Glutamatergic neuron (in vitro differentiated cells): ENCODE measurements at places on chromosomes 4 and X. TPM values are rescaled to one million over a fixed set of nuclear protein-coding genes. Genes with fewer than 3 reads are reported as not detected.
A peak's percentile ranks its signal among the peaks of the same experiment; 100 is the strongest.

DNA sequence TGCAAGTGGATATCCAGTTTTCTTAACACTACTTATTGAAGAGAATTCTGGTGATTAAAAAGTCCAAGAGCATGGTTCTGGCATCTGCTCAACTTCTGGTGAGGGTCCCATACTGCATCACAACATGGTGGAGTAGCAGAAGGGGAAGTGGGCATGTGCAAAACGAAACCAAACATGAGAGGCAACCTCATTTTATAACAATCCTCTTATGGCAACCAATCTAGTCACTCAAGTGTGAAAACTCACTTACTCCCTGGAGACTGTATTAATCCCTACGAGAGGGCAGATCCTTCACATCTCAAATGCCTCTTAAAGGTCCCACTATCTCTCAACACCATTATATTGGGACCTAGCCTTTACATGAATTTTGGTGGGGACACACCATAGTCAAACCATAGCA, 55.4 kb upstream of the TRO start:
- no peaks in the 10 kb centered on the region for H3K36me3 ChIP-seq
- no peaks in the 10 kb centered on the region for H3K27me3 ChIP-seq
- DNase-seq, result no peak

- H3K27ac ChIP-seq, result no peak overlapping the region
- no peaks in the 10 kb centered on the region for H3K4me1 ChIP-seq
- no peaks in the 10 kb centered on the region for H3K36me3 ChIP-seq
- H3K27me3 ChIP-seq, result peaks cover 2% of the 10 kb centered on the region
Observed at GRCh38 chr4:74237425-74237966, 70.8 kb upstream of the EPGN start.

DNA sequence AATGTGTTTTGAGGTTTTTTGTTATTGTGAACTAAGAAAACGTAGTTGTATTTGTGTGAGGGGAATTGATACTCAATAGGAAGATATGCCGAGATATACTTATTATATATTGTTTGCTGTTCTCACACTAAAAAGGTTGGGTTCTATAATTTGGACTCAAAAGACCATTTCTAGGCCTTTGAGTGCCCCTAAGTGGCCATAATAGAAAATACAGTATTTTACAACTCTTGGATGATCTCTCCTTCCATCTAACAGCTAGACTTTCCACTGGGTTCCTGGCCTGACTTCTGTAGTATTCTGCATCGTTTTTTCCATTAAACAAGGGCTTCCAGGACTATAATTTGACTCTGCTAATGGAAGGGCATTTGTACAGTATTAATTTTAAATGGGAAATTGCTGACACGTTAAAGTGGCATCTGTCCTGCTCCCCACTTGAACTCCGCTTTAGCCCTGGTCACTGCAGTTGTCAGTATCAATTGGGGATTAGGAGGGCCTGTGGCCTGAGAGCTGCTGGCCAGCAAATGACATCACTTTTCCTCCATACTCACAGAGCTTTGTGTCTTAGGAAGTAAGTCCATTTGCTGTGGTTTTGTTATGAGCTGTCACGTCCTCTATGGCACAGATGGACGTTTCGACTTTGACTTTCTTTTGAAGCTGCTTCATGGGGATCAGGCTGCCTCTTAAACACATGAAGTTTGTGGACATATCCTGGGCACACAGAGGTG, 176.9 kb downstream of the SLIT2 start:
- H3K4me3 ChIP-seq, result no peak overlapping the region
- DNase-seq, result no peak
- no peaks in the 10 kb centered on the region for H3K36me3 ChIP-seq
- H3K4me1 ChIP-seq, result peaks cover 4% of the 10 kb centered on the region

DNA sequence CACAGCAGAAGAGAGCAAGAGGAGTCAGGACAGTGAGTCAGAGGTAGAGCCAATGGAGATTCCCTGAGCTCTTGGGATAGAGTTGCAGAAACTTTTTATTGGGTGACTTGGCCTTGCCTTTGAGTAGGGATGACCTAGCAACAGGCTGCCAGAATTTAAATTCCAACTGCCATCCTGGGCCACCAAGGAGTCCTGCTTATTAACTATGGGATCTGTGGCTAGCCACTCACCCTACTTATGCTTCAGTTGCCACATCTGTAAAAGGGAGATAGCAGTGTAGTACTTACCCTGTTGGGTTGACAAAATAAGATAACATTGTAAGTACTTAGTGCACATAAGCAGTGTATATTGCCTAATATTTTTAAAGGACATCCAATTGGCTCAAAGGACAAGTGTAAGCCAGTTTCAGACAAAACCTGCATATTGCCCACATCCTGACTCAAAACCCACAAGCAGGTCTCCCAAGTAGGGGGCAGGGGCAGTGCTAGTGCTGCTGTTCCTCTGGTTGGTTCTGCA, 43.5 kb upstream of the TMEM164 start:
- DNase-seq, result no peak
- no peaks in the 10 kb centered on the region for H3K27me3 ChIP-seq
- H3K36me3 ChIP-seq, result no peaks in the 10 kb centered on the region
- H3K4me1 ChIP-seq, result no peaks in the 10 kb centered on the region

DNA sequence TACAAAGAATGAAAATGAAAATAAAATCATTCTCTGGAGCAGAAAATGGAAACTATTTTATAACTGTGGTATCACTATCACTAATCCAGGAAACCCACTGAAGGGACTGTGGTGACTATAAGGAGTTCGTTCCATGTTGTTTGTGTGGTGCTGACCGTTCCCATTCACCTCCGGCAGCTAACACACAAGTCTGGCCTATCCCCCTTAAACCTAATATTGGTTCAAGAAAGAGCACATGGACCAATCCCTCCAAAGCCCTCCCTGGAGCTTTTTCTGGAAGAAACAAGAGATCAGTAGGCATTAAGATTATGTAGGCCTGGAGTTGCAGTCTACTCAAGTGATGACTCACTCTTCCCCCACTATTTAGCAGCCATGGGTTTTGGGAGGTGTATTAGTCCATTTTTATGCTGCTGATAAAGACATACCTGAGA, 25.9 kb upstream of the FAM241A start:
- no peaks in the 10 kb centered on the region for H3K36me3 ChIP-seq
- no peak overlapping the region for H3K4me3 ChIP-seq
- peaks cover 11% of the 10 kb centered on the region for H3K4me1 ChIP-seq
- no peak for DNase-seq
- no peaks in the 10 kb centered on the region for H3K27me3 ChIP-seq

DNA sequence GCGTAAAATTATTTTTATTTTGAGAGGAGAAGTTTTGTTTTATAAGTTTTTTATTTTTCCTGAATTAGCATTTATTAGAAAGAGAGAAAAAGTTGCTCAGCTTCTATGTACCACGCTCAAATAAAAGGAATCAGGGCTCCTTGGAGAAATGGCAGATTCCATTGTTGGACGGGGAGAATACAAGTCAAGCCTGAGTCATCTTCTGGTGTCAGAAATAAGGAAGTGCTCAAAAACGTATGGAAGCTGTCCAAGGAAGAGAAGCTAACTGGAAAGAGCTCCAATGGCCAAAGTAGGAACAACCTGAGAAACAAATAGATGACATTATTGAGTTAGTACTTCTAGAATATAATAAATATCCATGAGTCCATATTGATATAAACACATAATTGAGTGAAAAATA, 89.3 kb upstream of the NEIL3 start:
- H3K4me1 ChIP-seq, result no peaks in the 10 kb centered on the region
- peaks cover 1% of the 10 kb centered on the region for H3K27me3 ChIP-seq
- DNase-seq, result no peak
- no peak overlapping the region for H3K27ac ChIP-seq

GRCh38 chr4:92599044-92599443, 295.3 kb downstream of the GRID2 start:
- no peaks in the 10 kb centered on the region for H3K4me1 ChIP-seq
- no peak overlapping the region for H3K27ac ChIP-seq
- no peaks in the 10 kb centered on the region for H3K36me3 ChIP-seq
- no peak overlapping the region for H3K4me3 ChIP-seq
- no peaks in the 10 kb centered on the region for H3K27me3 ChIP-seq

- no peaks in the 10 kb centered on the region for H3K27me3 ChIP-seq
- H3K4me1 ChIP-seq, result no peaks in the 10 kb centered on the region
Observed at GRCh38 chr4:96009427-96010119, 169.7 kb downstream of the PDHA2 start.

GRCh38 chrX:41085878-41086626, 807 bp downstream of the USP9X start:
- H3K4me3 ChIP-seq, result peak overlapping the region; percentile 95
- peak; percentile 39 for DNase-seq
- peaks cover 11% of the 10 kb centered on the region for H3K4me1 ChIP-seq

- H3K27me3 ChIP-seq, result no peaks in the 10 kb centered on the region
- no peaks in the 10 kb centered on the region for H3K4me1 ChIP-seq
- no peak overlapping the region for H3K27ac ChIP-seq
Observed at GRCh38 chrX:42976746-42977366, 198.9 kb upstream of the PPP1R2C start.

DNA sequence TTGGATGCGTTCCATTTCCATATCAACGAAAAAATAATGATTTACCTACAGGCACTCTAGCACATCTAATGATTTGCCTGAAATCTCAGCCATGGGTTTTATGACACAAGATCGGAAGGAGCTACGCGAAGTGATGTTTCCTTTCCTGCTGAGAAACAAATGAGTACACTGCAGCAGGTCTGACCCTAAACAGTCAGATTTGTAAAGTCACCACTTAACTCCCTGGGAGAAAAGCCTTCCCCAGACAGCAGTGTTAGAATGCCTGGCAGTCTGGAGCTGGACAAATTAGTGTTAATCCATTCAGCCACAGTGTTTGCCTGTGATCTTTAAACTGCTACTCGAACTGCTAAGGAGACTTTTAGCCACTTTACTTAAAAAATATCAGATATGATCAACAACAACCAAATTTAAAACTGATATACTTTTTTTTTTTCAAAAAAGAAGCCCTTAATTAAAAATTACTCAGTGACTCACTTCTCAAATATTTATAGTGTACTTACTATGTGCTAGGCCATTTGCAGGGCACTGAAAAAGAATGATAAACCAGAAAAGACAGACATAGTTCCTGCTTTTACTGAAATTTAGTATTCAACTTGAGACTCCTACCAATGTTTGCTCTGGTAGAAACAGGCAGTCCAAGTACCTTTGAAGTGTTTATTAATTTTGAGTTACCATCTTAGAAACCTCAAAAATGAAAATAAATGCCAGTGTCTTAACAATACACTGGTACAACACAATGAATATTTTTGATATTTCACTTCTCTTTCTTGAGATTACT, 104.5 kb downstream of the SHISA3 start:
- no peak overlapping the region for H3K27ac ChIP-seq
- peaks cover 14% of the 10 kb centered on the region for H3K36me3 ChIP-seq
- DNase-seq, result no peak
- H3K4me3 ChIP-seq, result no peak overlapping the region
- H3K4me1 ChIP-seq, result peaks cover 5% of the 10 kb centered on the region

- H3K27ac ChIP-seq, result no peak overlapping the region
- H3K4me3 ChIP-seq, result no peak overlapping the region
- DNase-seq, result no peak
- H3K4me1 ChIP-seq, result peaks cover 12% of the 10 kb centered on the region
- peaks cover 10% of the 10 kb centered on the region for H3K27me3 ChIP-seq
- no peaks in the 10 kb centered on the region for H3K36me3 ChIP-seq
Observed at GRCh38 chr4:2809610-2810180, 16.8 kb downstream of the SH3BP2 start.

- H3K4me1 ChIP-seq, result no peaks in the 10 kb centered on the region
- no peak for DNase-seq
- peaks cover 5% of the 10 kb centered on the region for H3K27me3 ChIP-seq
- no peak overlapping the region for H3K27ac ChIP-seq
Observed at GRCh38 chr4:40243386-40243948, 46.6 kb downstream of the RHOH start.

DNA sequence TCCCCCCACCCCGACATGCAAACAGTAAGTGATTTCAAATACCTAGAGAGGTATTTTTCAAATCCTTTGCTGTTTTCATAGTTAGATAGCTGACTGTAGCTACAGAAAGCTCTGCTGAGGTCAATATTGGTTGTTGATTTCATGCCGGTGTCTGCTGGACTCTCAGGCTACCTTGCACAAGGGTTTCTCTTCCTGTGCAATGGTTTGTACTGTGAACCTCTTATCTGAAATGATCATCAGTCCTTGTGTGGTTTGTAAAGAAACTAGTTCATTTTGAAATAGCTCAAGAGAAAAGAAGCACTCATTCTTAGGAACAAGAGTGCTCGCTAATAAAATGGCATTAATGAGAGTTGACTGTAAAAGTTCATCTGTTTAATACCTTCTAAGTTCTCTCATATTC, 2.1 kb downstream of the MTM1 start:
- no peak for DNase-seq
- no peaks in the 10 kb centered on the region for H3K36me3 ChIP-seq
- no peak overlapping the region for H3K27ac ChIP-seq
- no peak overlapping the region for H3K4me3 ChIP-seq
- H3K27me3 ChIP-seq, result no peaks in the 10 kb centered on the region

- no peak overlapping the region for H3K27ac ChIP-seq
- no peaks in the 10 kb centered on the region for H3K4me1 ChIP-seq
- no peaks in the 10 kb centered on the region for H3K36me3 ChIP-seq
- no peak for DNase-seq
- H3K27me3 ChIP-seq, result no peaks in the 10 kb centered on the region
- H3K4me3 ChIP-seq, result no peak overlapping the region
Observed at GRCh38 chr4:46146993-46147392, 23.1 kb upstream of the GABRG1 start.

GRCh38 chr4:181971411-181971810, 271.8 kb upstream of the TENM3 start:
- H3K27me3 ChIP-seq, result peaks cover 7% of the 10 kb centered on the region
- H3K4me3 ChIP-seq, result no peak overlapping the region
- no peak overlapping the region for H3K27ac ChIP-seq

GRCh38 chrX:39602195-39602594, 495.6 kb downstream of the BCOR start:
- H3K4me1 ChIP-seq, result peaks cover 13% of the 10 kb centered on the region
- H3K4me3 ChIP-seq, result peak overlapping the region; percentile 5
- peaks cover 3% of the 10 kb centered on the region for H3K27me3 ChIP-seq
- no peak for DNase-seq
- H3K27ac ChIP-seq, result peak overlapping the region; percentile 38

DNA sequence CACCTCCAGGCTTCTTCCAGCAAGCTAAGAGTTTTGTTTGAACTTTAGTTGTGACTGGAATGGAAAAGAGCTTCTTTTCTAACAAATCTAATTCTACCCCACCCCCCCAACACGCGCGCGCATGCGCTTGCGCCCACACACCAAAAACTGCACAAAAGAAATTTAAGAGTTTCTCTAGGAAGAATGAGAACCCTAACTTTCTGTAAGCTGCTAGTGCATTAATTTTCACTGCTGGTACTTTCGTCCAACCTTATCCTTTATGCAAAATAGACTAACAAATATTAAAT, 9.0 kb upstream of the INTU start:
- H3K36me3 ChIP-seq, result no peaks in the 10 kb centered on the region
- H3K27ac ChIP-seq, result no peak overlapping the region
- no peak for DNase-seq

- no peaks in the 10 kb centered on the region for H3K27me3 ChIP-seq
- H3K4me3 ChIP-seq, result no peak overlapping the region
- H3K4me1 ChIP-seq, result peaks cover 3% of the 10 kb centered on the region
- H3K27ac ChIP-seq, result no peak overlapping the region
- no peak for DNase-seq
- no peaks in the 10 kb centered on the region for H3K36me3 ChIP-seq
Observed at GRCh38 chrX:134654398-134655012, 3.8 kb downstream of the PLAC1 start.

Gene TMPRSS11B
- total RNA-seq, result not detected

Gene UNC5C
- 41.2 TPM for total RNA-seq

Gene USP26
- total RNA-seq, result not detected

Gene MYOZ2
- not detected for total RNA-seq

Gene GSPT2
- total RNA-seq, result 14.6 TPM

Gene RAPGEF2
- 58.4 TPM for total RNA-seq

Gene ENOX2
- 15.4 TPM for total RNA-seq

Gene FAM133A
- 0.39 TPM for total RNA-seq
